ENCODE measurements at places on chromosomes 7 and 10.

DNA sequence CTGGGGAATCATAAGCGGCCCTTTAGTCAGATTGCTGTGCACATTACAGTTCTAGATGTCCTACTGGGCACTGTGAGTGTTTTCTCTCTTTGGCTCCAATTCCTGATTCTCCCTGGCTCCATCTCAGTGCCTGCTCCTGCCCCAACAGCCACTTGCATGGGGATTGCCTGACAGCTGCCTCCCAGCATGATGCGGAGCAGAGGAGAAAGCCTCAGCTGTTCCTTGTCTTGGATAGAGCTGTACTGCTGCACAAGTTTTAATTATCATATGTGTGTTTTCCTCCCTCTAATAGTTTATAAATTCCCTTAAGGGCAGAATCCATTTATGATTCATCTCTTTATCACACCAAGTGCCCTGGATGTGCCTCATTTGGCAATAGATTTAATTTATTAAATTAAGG lies 285.8 kb upstream of the COBL start:
- DNase-seq: no peak

DNA sequence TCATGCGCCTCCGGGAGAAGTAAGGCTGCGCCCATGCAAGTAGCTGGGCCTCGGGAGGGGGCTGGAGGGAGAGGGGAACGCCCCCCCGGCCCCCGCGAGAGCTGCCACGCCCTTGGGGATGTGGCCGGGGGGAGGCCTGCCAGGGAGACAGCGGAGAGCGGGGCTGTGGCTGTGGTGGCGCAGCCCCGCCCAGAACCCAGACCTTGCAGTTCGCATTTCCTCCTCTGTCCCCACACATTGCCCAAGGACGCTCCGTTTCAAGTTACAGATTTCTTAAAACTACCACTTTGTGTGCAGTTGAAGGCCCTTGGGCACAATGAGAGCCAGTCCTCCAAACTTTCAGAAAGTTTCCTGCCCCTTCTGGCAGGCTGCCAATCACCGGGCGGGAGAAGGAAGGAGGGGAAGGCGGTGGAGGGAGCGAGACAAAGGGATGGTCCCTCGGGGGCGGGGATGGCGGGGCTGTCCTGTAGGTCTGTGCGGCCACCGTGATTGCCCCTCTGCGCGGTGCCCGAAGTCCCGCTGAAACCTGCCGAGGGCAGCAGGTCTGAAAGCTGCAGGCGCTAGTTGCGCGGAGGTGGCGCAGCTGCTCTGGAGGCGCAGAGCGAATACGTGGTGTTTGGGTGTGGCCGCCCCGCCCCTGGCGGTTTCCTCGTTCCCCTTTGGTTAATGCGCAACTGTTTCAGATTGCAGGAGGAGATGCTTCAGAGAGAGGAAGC lies 2.1 kb downstream of the VIM start:
- peak; percentile 91 for DNase-seq

- DNase-seq: no peak
These were observed 39.5 kb downstream of the RBM28 start for GRCh38 chr7:128304212-128304611.

DNA sequence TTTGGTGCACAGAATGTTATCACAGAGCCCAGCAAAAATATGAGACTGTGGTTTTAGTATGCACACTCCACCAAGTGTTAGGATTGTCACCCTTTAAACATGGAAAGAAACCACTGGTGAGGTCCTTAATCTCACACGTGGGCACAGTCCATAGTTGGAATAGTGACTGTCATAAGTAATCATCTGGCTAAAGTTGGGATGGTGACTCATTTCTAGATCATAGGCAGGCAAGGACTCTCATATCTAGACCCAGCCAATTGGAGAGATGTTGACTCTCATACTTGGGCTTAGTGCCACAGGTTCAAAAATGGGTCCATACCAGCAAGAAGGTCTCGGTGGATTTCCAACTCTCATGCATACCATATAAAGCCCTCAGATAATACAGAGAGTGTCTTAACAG lies 39.6 kb upstream of the ZNF680 start:
- DNase-seq: no peak

DNA sequence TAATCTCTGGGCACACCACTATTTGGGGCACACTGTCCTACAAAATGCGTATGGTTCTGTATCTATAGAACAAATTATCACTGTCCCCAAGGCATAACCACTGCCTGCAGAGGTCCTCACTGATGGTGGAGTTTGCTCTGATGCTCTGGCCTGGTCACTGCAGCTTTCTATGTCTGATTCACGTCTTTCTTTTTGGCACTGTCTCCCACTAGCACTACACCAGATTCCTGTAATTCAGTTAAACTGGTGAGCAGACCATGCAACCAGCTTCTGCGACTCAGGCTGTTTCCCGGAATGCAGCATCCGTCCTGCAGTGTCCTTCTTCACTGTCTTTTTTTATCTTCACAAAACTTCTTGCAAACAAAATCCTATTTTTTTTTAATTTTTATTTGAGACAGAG lies 112.8 kb downstream of the KLF6 start:
- DNase-seq: no peak

DNA sequence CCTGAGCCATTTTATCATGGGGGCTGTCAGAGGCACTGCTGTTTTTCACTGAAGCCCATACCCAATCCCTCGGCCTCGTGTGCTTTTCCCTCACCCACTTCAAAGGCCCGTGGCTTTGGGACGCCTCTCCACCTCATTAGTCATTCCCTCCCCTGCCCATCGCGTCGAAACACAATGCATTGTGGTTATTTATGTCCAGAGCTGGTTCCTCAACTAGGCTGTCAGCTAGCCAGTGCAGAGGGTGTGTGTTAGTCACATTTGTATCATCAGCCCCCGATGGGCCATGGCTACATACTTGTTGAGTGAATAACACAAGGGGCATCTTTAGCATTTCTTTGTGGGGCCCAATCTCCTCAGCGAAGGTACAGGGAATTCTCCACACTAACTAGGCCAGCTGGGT lies 3.8 kb upstream of the CRCP start:
- no peak for DNase-seq

GRCh38 chr7:122056977-122057376 lies 87.1 kb downstream of the AASS start:
- no peak for DNase-seq

DNA sequence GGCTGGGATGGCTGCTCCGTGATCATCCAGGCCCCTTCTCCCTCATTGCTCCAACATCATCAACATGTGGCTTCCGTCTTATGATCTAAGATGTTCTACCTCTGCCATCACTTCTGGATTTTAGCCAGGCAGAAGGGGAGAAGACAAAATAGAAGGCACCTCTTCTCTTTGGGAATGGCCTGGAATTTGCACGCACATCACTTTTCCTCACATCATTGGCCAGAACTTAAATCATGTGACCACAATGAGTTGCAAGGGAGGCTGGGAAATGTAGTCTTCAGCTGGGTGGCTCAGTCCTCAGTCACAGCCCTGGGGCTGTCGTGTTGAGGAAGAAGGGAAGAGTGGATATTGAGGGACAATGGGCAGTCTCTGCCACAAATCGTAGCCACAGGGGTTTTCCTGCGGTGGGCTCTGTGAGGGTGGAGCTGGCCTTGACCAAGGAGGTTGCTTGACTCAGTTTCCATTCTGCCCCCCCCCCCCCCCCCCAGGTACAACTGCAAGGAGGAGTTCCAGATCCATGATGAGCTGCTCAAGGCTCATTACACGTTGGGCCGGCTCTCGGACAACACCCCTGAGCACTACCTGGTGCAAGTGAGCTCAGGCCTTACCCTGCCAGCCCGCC lies 50.3 kb downstream of the PALD1 start:
- no peak for DNase-seq

GRCh38 chr7:155880721-155881120 lies 68.5 kb upstream of the SHH start:
- DNase-seq: no peak

DNA sequence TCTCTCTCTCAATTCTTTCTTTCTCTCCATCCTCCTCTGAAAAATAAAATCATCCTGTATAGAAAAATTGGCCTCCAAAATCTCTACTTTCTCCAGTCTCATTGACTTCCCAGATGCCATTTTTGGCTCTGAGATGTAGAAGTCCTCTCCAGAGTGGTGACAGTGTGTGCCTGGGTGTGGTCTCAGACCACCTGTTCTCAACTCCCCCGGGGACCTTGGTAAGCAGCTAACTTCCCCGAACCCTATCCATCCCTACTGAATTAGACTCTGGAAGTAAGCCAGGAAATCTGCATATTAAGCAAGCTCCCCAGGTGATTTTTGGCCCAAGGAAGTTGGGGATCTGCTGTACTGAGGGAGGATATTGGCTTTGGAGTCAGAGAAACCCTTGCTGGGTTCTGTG lies 120.5 kb downstream of the WDR11 start:
- DNase-seq: no peak

DNA sequence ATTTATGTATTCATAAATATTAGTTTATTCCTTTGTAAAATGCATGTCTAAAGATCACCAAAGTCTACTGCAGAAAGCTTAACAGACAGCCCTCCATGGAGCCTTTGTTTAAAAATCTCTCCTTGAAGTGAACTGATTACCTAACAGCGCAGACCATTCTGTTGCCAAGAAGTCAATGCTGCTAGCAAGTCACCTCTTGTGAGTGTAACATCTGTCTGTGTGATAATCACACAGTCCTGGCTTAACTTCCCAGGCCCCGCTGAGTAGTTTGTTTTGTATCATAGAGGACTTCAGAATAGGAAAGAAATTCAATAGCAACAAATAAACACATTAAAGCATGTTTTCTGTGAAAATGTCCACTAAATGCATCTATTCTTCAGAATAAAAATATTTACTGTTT lies 435.3 kb upstream of the IGFBP3 start:
- no peak for DNase-seq

DNA sequence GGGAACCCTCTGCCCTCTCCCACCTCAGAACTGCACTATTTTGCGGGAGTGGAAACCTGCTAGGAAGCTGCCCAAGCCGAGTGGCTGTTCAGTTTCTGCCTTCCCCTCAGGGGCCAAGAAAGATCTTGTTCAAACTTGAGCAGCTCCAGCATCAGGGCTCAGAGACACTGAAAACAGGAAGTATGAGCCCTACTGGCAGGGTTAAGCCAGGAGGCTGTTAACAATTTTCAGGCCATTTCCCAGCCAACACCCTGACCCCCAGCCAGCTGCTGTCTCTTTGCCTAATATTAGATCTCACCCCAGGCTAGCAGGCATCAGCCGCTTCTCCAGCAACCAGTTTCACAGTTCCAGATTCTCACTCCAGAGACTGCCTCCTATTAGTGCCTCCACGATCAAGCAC lies 9.2 kb downstream of the PLAU start:
- DNase-seq: no peak

GRCh38 chr10:119670717-119671116 lies 19.5 kb downstream of the BAG3 start:
- no peak for DNase-seq

GRCh38 chr10:48288661-48289060 lies 14.2 kb upstream of the FRMPD2 start:
- no peak for DNase-seq

GRCh38 chr7:137026176-137026500 lies 157.7 kb downstream of the CHRM2 start:
- no peak for DNase-seq

DNA sequence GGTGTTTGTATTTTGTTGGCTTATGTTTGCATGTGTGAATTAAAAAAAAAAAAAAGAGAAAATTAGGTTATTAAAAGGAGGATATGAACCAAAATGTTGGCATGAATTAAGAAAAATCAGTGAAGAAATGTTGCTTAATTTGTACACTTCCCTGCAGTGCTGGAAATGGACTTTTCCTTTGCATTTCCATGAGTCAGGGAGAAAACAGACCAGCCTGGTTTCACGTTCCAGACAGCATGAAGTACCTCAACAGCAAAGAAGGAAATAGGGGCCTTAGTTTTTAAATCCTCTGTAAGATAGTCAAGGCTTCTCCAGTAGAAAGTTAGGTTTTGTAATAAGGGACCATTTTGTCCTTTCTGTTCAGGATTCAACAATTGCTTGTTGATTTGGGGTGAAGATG lies 159.7 kb downstream of the CELF2 start:
- DNase-seq: no peak

DNA sequence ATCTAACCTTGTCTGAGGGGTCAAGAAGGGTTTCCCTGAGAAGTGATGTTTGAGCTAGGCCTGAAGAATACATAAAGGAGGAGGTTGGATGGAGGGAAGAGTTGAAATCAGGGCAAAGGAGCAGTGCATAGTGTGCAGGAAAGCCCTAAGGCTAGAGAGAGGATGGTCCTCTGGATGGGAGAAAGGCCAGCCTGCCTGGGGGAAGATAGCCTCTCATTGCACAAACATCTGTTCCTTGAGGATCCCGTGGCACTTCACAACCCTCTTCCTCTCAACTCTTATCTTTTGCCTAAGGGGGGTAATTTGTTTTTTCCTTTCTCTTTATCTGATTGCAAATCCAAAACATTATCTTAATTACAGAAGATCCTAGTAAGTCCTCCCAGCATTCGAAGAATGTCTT lies 35.7 kb downstream of the STAMBPL1 start:
- DNase-seq: no peak

DNA sequence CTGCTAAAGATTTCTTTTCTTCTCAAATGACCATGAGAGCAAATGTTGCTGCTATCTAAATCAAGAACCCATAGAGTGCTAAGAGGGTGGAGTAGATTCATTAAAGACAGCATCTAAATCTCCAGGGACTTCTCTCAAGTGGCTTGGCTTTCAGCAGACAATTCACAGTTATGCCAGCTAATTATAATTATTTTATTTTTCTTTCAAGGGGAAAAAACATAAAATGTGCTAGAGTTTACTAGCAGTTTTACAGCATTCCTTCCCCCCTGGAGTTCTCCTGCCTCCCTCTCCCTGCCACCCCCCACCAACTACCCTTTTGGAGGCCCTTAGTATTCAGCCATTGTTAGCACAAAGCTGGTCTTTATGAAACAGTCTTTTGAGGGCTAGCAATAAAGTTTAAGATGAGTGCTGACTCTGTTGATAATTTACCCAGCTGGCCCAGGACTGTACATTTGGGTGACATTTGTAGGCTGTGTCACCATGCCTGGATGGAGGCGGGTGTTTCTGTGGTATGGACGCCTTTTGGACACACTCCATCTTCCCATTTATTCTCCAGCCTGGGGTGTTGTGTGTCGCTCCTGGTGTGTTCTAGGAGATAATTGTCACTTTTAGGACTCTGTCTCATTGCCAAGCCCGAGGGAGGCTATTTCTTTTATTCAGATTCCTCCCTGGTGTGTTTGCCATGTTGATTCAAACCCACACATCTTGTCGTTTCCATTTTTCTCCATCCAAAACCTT lies 160.2 kb downstream of the CREB5 start:
- no peak for DNase-seq

GRCh38 chr10:126268013-126268920 lies 120.0 kb downstream of the ADAM12 start:
- DNase-seq: no peak

DNA sequence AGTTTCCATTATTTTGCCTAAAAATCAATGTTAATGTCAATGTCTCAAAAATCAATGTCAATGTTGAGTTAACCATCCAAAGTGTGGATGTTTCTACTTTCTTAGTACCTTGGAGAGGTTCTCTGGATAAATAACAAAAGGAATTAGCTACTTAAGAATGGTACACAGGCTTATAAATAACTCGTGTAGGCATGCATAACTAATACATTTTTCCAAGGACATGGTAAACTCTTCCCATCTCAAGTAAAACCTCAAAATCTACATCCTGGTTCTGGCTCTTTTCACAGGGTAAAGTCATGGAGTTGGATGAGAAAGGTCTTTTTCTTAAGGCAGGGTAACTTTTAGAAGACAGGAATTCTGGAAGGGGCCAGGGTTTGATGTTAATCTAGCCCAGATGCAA lies 59.9 kb downstream of the CAV1 start:
- no peak for DNase-seq

GRCh38 chr7:42237811-42238541 lies 967 bp upstream of the GLI3 start:
- no peak for DNase-seq

Data from bone marrow (tissue), 2 donors.